ENCODE measurements at places on chromosomes 2 and 18. TPM values are rescaled to one million over a fixed set of nuclear protein-coding genes. Genes with fewer than 3 reads are reported as not detected.

PLEK gene
- polyA plus RNA-seq = not detected

CDH19 gene
- polyA plus RNA-seq = not detected

CPLX4 gene
- not detected for polyA plus RNA-seq

G6PC2 gene
- not detected for polyA plus RNA-seq

C2orf66 gene
- polyA plus RNA-seq = 0.23 TPM

NFATC1 gene
- 0.80 TPM for polyA plus RNA-seq

TTC32 gene
- polyA plus RNA-seq = 3.9 TPM

TNFAIP6 gene
- 2.1 TPM for polyA plus RNA-seq

LOXHD1 gene
- polyA plus RNA-seq = not detected

PSMA8 gene
- not detected for polyA plus RNA-seq

ST6GAL2 gene
- not detected for polyA plus RNA-seq

FSHR gene
- polyA plus RNA-seq = not detected

NEU4 gene
- polyA plus RNA-seq = not detected

RNF125 gene
- polyA plus RNA-seq = 0.12 TPM

CHRNG gene
- polyA plus RNA-seq = not detected

ASAP2 gene
- 14.1 TPM for polyA plus RNA-seq

LBX2 gene
- 0.37 TPM for polyA plus RNA-seq

CNDP1 gene
- polyA plus RNA-seq = not detected

CD8B2 gene
- polyA plus RNA-seq = not detected

HOXD12 gene
- not detected for polyA plus RNA-seq

SERPINB11 gene
- not detected for polyA plus RNA-seq

B4GALT6 gene
- polyA plus RNA-seq = 0.26 TPM

IDH1 gene
- polyA plus RNA-seq = 41.9 TPM

SLC23A3 gene
- polyA plus RNA-seq = 1.1 TPM
